Small intestine (tissue), 16 donors: ENCODE measurements at places on chromosomes 2 and 18. TPM values are rescaled to one million over a fixed set of nuclear protein-coding genes. Genes with fewer than 3 reads are reported as not detected.
A peak's percentile ranks its signal among the peaks of the same experiment; 100 is the strongest.

TRIM43 gene
- polyA plus RNA-seq = not detected

- no peaks in the 10 kb centered on the region for H3K27me3 ChIP-seq
- H3K27ac ChIP-seq = no peak overlapping the region
- H3K4me3 ChIP-seq = no peak overlapping the region
- H3K4me1 ChIP-seq = peaks cover 10% of the 10 kb centered on the region
- H3K36me3 ChIP-seq = no peaks in the 10 kb centered on the region
- no peak for DNase-seq
Observed at GRCh38 chr2:237200462-237200861, 114.8 kb downstream of the COPS8 start.

- DNase-seq = no peak
- no peak overlapping the region for H3K27ac ChIP-seq
- H3K36me3 ChIP-seq = no peaks in the 10 kb centered on the region
- H3K27me3 ChIP-seq = no peaks in the 10 kb centered on the region
Observed at GRCh38 chr2:103605071-103605780, 843.4 kb downstream of the TMEM182 start.

ANKRD30B gene
- polyA plus RNA-seq = 0.01 TPM

DNA sequence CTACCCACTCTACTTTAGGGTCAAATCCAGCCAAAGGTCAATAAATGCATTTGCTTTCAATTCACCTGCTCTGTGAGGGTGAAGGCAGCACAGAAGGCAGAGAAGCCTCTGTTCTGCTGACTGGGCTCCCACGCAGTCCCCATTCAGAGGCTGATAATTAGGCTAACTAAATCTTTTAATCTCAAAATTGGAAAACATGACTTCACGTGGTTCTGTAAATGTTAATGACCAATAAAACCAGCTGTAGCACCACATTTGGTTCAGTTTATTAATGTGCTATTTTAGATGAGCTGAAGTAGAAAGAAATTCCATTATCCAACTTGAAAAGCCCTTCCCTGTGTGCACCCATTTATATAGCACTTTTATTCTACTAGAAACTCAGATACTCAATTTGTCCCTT, 310.6 kb downstream of the C1D start:
- DNase-seq = no peak
- H3K27ac ChIP-seq = no peak overlapping the region
- H3K4me3 ChIP-seq = no peak overlapping the region
- no peaks in the 10 kb centered on the region for H3K27me3 ChIP-seq
- no peaks in the 10 kb centered on the region for H3K36me3 ChIP-seq

HOXD9 gene
- polyA plus RNA-seq = not detected

DNA sequence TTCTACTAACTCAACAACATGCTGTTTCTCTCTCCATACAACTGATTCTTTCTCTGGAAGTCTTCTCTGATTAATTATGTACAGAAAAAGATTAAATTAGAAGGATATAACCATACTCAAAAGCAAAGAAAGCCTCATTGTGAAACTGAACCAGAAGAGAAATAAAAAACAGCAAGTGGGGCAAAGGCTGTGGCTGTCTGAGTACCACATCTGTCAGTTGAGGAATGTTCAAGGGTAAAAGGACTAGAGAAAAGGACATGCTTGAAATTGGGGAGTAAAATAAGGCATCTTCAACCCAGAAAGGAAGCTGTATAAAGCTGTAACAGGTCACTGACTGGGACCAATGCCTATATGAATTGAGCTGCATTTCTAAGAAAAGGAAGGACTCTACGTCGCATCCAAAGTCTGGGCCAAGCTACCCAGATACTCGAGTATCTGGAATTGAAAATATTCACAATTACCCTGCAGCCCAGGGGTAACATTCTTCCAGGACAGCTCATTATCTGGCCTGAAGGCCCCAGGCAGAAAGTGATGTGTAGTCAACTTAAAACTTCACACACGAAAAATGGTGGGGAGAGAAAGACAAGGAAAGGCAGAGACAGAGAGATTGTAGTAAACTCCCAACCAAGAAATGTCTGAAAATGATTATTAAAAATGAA, 356.0 kb upstream of the GALNT5 start:
- no peaks in the 10 kb centered on the region for H3K36me3 ChIP-seq
- no peaks in the 10 kb centered on the region for H3K27me3 ChIP-seq
- no peak for DNase-seq
- H3K4me1 ChIP-seq = no peaks in the 10 kb centered on the region
- H3K27ac ChIP-seq = no peak overlapping the region
- H3K4me3 ChIP-seq = no peak overlapping the region

UGT1A6 gene
- polyA plus RNA-seq = not detected

DNA sequence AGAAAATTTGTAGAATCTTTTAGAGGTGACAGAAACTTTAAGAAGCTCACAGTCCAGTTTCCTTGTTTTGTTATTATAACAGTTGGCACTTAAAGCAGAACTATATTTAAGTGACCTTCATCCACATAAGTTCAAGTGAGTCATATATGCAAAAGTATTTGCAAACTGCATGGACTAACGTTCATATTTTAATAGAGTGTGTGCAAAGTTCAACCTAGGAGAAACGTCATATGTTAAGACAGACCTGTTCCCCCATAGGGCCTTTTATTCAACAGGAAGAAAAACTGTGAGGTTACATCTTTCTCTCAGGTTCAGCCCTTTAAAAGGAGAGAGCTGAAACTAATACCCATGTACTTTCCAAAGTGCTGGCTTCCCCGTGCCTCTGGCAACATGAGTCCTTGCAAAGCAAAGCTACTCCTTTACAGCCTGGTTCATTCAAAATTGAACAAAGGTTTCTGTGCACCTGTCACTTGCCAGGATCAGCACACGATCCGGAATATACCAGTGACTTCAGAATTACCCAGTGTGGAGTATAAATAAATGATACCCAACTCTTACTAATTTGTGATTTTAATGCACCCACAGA, 280.0 kb upstream of the RAB12 start:
- DNase-seq = peak; percentile 83
- H3K36me3 ChIP-seq = no peaks in the 10 kb centered on the region
- no peak overlapping the region for H3K27ac ChIP-seq
- H3K4me1 ChIP-seq = no peaks in the 10 kb centered on the region
- no peak overlapping the region for H3K4me3 ChIP-seq

DNAJC5G gene
- polyA plus RNA-seq = not detected
